ENCODE measurements at places on chromosomes 16 and 17. TPM values are rescaled to one million over a fixed set of nuclear protein-coding genes. Genes with fewer than 3 reads are reported as not detected.

The RGS9 gene
- 2.9 TPM for total RNA-seq

- no peaks in the 10 kb centered on the region for H3K36me3 ChIP-seq
- H3K27ac ChIP-seq: no peak overlapping the region
- no peak overlapping the region for H3K4me3 ChIP-seq
- no peaks in the 10 kb centered on the region for H3K27me3 ChIP-seq
Measured at GRCh38 chr16:60107437-60107836, 1373.3 kb upstream of the GOT2 start.

- no peak for DNase-seq
- no peak overlapping the region for H3K4me3 ChIP-seq
- H3K36me3 ChIP-seq: no peaks in the 10 kb centered on the region
- H3K4me1 ChIP-seq: peaks cover 12% of the 10 kb centered on the region
- H3K27ac ChIP-seq: peak overlapping the region; percentile 25
Measured at GRCh38 chr16:81567987-81568748, 123.6 kb downstream of the CMIP start.

- DNase-seq: no peak
- H3K4me3 ChIP-seq: no peak overlapping the region
- H3K4me1 ChIP-seq: no peaks in the 10 kb centered on the region
- H3K27me3 ChIP-seq: no peaks in the 10 kb centered on the region
- no peak overlapping the region for H3K27ac ChIP-seq
- H3K36me3 ChIP-seq: no peaks in the 10 kb centered on the region
Measured at GRCh38 chr17:76517638-76518038, 16.4 kb upstream of the RHBDF2 start.

GRCh38 chr16:77273-77806, 685 bp upstream of the MPG start:
- H3K36me3 ChIP-seq: no peaks in the 10 kb centered on the region
- peak; percentile 79 for DNase-seq
- peaks cover 53% of the 10 kb centered on the region for H3K4me1 ChIP-seq
- H3K4me3 ChIP-seq: peak overlapping the region; percentile 75
- H3K27me3 ChIP-seq: no peaks in the 10 kb centered on the region

- H3K36me3 ChIP-seq: no peaks in the 10 kb centered on the region
- no peak overlapping the region for H3K27ac ChIP-seq
- H3K4me1 ChIP-seq: peaks cover 12% of the 10 kb centered on the region
- DNase-seq: no peak
Measured at GRCh38 chr17:2703181-2703580, 8.4 kb downstream of the CLUH start.

- no peak overlapping the region for H3K4me3 ChIP-seq
- H3K27me3 ChIP-seq: no peaks in the 10 kb centered on the region
- DNase-seq: no peak
- peaks cover 5% of the 10 kb centered on the region for H3K4me1 ChIP-seq
- H3K27ac ChIP-seq: peak overlapping the region; percentile 12
- H3K36me3 ChIP-seq: peaks cover 6% of the 10 kb centered on the region
Measured at GRCh38 chr17:8372422-8372821, 4.1 kb downstream of the KRABD2 start.

The TMC8 gene
- 0.16 TPM for total RNA-seq

DNA sequence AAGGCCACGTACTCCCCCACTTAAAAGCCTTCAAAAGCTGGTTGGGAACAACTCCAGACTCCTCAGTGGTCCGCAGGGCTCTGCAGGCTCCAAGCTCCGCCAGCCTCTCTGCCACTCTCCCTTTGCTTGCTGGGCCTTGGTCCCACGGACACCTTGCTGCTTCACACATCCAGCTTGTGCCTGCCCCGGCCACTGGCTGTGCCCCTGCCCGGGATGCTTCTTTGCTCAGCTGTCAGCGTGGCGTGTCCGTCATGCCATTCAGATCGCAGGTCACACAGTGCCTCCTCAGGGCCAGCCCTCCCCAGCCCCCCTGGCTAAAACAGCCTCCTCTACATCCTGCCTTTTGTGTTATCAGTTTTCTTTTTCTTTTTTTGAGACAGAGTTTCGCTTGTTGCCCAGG, 11.8 kb downstream of the ASPHD1 start:
- no peak overlapping the region for H3K4me3 ChIP-seq
- no peak overlapping the region for H3K27ac ChIP-seq
- H3K27me3 ChIP-seq: no peaks in the 10 kb centered on the region
- no peaks in the 10 kb centered on the region for H3K4me1 ChIP-seq
- DNase-seq: no peak

The TNFSF13 gene
- 11.0 TPM for total RNA-seq
